Astrocyte (in vitro differentiated cells and primary cell): ENCODE measurements at places on chromosomes 13 and 19. TPM values are rescaled to one million over a fixed set of nuclear protein-coding genes. Genes with fewer than 3 reads are reported as not detected.

DNA sequence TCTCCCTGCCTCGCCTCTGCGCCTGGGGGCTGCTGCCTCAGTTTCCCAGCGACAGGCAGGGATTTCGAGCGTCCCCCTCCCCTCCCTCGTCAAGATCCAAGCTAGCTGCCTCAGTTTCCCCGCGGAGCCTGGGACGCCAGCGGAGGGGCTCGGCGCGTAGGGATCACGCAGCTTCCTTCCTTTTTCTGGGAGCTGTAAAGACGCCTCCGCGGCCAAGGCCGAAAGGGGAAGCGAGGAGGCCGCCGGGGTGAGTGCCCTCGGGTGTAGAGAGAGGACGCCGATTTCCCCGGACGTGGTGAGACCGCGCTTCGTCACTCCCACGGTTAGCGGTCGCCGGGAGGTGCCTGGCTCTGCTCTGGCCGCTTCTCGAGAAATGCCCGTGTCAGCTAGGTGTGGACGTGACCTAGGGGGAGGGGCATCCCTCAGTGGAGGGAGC, 722 bp upstream of the ICAM1 start:
- H3K4me3 ChIP-seq = no peak overlapping the region
- no peak overlapping the region for H3K27ac ChIP-seq
- peaks cover 13% of the 10 kb centered on the region for H3K27me3 ChIP-seq
- peaks cover 12% of the 10 kb centered on the region for H3K4me1 ChIP-seq
- DNase-seq = no peak
- H3K36me3 ChIP-seq = no peaks in the 10 kb centered on the region

The LILRA2 gene
- not detected in 2 replicates for total RNA-seq

DNA sequence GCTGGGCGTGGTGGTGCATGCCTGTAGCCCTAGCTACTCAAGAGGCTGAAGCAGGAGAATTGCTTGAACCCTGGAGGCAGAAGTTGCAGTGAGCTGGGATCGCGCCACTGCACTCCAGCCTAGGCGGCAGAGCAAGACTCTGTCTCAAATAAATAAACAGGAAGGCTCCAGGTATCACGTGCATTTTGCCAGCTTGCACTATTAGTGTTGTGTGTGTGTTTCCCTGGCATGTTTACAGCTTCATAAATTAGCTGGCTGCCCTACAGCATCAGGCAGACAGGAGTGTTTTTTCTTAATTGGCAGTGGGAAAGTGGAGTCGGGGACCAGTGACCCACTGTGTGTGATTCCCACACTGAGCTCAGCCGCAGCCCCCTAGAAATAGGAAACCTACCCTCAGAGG, 32.6 kb downstream of the SHISA2 start:
- H3K27me3 ChIP-seq = no peaks in the 10 kb centered on the region
- DNase-seq = no peak
- H3K4me3 ChIP-seq = no peak overlapping the region
- peaks cover 55% of the 10 kb centered on the region for H3K4me1 ChIP-seq

GRCh38 chr19:48239582-48240141, 16.1 kb downstream of the CARD8 start:
- no peak overlapping the region for H3K27ac ChIP-seq
- peaks cover 10% of the 10 kb centered on the region for H3K4me1 ChIP-seq
- peak overlapping the region; percentile 20 for H3K4me3 ChIP-seq

The RCBTB2 gene
- total RNA-seq = 4.3 and 4.8 TPM in 2 replicates

The TNNT1 gene
- 7.1 and 8.3 TPM in 2 replicates for total RNA-seq

The ACP5 gene
- not detected in 2 replicates for total RNA-seq

The ZNF547 gene
- 3.6 and 4.1 TPM in 2 replicates for total RNA-seq

The SIAH3 gene
- 0.07 TPM in 1 of 2 replicates, not detected in the other for total RNA-seq

The CABP5 gene
- total RNA-seq = not detected in 2 replicates

The PRRG2 gene
- total RNA-seq = 0.89 and 1.3 TPM in 2 replicates
